Naive thymus-derived CD4-positive, alpha-beta T cell (primary cell): ENCODE measurements at places on chromosomes 1 and 21. TPM values are rescaled to one million over a fixed set of nuclear protein-coding genes. Genes with fewer than 3 reads are reported as not detected.

DNA sequence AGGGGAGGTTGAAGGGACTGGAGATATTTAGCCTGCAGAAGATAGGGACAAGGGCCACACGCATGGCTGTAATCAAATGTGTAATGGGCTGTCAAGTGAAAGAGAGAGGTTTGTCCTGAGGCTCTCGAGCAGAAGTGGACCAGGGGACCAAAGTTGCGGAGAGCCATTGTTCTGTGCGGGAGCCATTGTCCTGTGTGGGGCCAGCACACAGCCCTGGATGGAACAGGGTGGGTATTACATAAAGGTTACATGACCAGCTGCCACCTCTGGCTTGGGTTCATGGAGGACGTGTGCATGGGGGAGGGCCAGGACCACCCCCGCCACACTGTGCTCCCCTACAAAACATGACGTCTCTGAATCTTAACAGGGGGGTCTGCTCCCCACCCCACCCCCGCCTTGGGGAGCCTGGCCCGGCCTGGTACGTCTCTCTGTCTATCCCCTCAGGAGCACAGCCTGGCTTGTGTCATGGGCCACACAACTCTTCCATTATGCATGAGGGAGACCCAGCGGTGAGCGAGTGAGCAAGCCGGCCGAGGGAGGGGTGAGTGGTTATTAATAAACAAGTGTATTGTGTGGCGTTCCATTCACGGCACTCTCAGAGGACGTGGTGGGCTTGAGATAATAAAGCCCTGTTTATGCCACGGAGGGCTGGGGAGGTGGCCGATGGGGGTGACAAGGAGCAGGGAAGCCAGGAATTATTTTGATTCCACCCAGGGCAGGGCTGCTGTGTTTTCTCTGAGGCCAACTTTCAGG, at the start of gene NFASC:
Gene NFASC, plus strand, starts transcription at position 703 of the 753 bp plus-strand sequence. CDS start 73,454 bp downstream, outside the sequence.
- H3K27ac ChIP-seq, result no peak within 1 kb of the TSS
- no peaks in the 10 kb centered on the region for H3K4me1 ChIP-seq
- H3K27me3 ChIP-seq, result no peaks in the 10 kb centered on the region

- no peaks in the 10 kb centered on the region for H3K27me3 ChIP-seq
- H3K36me3 ChIP-seq, result no peaks in the 10 kb centered on the region
- H3K4me1 ChIP-seq, result no peaks in the 10 kb centered on the region
- no peak for DNase-seq
- no peak overlapping the region for H3K27ac ChIP-seq
- H3K4me3 ChIP-seq, result no peak overlapping the region
These were observed 251.8 kb upstream of the VAMP3 start for GRCh38 chr1:7519181-7519860.

- no peak for DNase-seq
- no peaks in the 10 kb centered on the region for H3K36me3 ChIP-seq
- no peak overlapping the region for H3K27ac ChIP-seq
- H3K27me3 ChIP-seq, result no peaks in the 10 kb centered on the region
These were observed 16.1 kb downstream of the ENSA start for GRCh38 chr1:150613061-150613920.

DNA sequence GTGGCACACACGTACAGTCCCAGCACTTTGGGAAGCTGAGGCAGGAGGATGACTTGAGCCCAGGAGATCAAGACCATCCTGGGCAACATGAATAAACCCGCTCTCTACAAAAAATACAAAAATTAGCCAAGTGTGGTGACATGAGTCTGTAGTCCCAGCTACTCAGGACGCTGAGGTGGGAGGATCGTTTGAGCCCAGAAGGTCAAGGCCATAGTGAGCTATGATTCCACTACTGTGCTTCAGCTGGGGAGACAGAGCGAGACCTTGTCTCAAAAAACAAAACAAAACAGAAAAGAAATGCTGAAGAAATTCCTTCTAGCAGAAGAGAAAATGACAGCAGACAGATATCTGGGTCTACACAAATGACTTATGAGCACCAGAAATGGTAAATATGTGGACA, 10.3 kb downstream of the ALDH9A1 start:
- DNase-seq, result no peak
- no peak overlapping the region for H3K4me3 ChIP-seq
- H3K36me3 ChIP-seq, result no peaks in the 10 kb centered on the region
- no peak overlapping the region for H3K27ac ChIP-seq
- no peaks in the 10 kb centered on the region for H3K27me3 ChIP-seq

Gene HSPB7
- not detected in 2 replicates for total RNA-seq

Gene HAO2
- not detected for total RNA-seq

DNA sequence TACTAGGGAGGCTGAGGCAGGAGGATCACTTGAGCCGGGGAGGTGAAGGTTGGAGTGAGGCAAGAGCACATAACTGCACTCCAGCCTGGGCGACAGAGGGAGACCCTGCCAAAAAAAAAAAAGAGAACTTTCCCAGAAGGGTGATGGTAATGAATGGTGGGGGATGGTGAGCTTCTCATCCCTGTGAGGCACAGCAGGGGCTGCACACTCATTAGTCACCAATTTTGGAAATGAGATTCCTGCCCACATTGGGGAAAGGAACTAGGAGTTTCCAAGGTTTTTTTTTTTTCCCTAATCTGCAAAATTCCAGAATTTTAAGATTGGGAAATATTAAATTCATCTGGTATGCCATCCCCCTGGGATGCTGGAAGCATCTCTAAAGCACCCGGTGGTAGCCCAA, 50.2 kb upstream of the SSBP3 start:
- H3K27me3 ChIP-seq, result no peaks in the 10 kb centered on the region
- H3K27ac ChIP-seq, result no peak overlapping the region
- no peak for DNase-seq

Gene ZNF648
- not detected for total RNA-seq

Gene TENT5C
- total RNA-seq, result 12.9 and 13.0 TPM in 2 replicates

GRCh38 chr1:243343970-243344937, 88.4 kb downstream of the SDCCAG8 start:
- peak; percentile 62 for DNase-seq
- H3K27me3 ChIP-seq, result no peaks in the 10 kb centered on the region
- H3K4me1 ChIP-seq, result no peaks in the 10 kb centered on the region
- H3K4me3 ChIP-seq, result no peak overlapping the region

Gene HMCN1
- total RNA-seq, result under 0.01 and 0.03 TPM in 2 replicates

Gene VWA5B1
- not detected for total RNA-seq
